ENCODE measurements at places on chromosomes 2 and 18.

- DNase-seq = peak; percentile 49
Measured at GRCh38 chr2:119760237-119760955, 674 bp downstream of the PTPN4 start.

- no peak for DNase-seq
Measured at GRCh38 chr18:8659609-8660242, 45.6 kb upstream of the MTCL1 start.

DNA sequence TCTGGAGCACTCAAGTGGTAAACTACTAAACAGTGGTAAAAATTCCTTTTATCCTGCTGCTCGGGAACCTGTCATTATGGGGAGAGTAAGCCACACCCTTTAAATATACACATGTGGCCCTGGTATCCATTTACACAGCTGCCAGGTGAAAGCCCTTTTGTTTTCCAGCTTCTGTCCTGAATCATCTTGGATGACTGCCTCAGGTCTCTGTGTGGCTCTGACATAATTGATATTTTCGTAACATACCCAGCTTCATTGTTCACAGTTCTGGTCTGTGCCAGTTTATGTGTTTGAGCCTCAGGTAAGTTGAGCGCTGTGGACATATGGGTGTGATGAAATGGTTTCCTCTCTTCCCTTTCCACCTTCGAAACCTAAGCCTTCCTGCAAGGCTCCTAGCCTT is 15.7 kb upstream of the TTC39C start:
- DNase-seq = no peak

DNA sequence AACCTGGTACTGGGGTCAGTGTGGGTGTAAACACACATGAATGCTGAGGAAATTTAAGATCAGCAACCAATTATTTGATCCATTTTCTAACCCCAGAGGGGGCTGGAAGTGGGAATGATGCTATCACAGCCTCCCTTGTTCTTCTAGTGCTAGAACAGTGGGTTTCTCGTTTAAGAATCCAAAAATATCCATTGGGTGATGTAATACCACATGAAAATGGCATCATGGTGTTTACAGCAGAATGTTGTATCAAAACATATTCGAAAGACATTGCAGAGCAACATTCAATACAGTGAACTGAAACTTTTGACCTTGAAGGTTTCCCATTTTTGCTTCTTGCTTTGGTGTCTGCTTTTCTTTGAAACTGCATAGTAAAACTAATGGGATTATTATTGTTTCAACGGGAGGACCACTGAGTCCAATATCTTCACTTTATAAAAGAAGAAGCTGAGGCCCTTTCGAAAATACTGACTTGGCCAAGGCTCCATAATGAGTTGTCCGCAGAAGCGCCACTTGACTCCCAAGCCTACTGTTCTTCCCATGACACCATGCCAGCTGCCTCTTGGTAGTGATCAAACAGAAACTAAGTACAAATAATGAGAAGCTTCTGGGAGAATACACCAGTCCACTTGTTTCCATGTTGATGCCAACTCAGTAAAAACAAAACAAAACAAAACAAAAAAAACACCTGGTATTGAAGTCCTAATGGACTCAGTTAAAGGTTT is 106.1 kb downstream of the COLEC12 start:
- no peak for DNase-seq

- DNase-seq = peak; percentile 54
Measured at GRCh38 chr18:46497129-46497528, 159.9 kb downstream of the LOXHD1 start.

GRCh38 chr18:13221869-13222855 is 3.6 kb downstream of the LDLRAD4 start:
- peak; percentile 57 for DNase-seq

DNA sequence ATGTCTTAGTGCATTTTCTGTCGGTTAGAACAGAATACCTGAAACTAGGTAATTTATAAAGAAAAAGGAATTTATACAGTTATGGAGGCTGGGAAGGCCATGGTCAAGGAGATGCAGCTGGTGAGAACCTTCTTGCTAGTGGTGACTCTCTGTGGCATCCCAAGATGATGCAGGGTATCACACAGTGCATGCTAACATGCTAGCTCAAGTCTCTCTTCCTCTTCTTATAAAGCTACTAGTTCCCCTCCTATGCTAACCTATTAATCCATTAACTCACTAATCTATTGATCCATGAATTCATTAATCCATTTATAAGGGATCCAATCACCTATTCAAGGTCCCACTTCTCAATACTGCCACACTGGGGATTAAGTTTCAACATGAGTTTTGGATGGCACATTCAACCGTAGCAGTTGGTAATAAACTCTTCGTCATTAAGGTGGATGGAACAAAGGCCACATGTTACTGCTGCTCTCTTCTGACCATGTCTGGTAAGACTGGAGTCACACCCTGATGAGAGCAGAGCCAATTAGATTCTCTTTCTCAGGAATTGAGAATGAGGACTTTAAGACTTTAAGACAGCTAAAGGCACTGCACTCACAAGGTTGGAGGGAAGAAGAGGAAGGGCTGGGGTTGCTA is 211.6 kb upstream of the SMAD7 start:
- DNase-seq = no peak

GRCh38 chr18:32847691-32848090 is 74.9 kb upstream of the KLHL14 start:
- peak; percentile 2 for DNase-seq

DNA sequence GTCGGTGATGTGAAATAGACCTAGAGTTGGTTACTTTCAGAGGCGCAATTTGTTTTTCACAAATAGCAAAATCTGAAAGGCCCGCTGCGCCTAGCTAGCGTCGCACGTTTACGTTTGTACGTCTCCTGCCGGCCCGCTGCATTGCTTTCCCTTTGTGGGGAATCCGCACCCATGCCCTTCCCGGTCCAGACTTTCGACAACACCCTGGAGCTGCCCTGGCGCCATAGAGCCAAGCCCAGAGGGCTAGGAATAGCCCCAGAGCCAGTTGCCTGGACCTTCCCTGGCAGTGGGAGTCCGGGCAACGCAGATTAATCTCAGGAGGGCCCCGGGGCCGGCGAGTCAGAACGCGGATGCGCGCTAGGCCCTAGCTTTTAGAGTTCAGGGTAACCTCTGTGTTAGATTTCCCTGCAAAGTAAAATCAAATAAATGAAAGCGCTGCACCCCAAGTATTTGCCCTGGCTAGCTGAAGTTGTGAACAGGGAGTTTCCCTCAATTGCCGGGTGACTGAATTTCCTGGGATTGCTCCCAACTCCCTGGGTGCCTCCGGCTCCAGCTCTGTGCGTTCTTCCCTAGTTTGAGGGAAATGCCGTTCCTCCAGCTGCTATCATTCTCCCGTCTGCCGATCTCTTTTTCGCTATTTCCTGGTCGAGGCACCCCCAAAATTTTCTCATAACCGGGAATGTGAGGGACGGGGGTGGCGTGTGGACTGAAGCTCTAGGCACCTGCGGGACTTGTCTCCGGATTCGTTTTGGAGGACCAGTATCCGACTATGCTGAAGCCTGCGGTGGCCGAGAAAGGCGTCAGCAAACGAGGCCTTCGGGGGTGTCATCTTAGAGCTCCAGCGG is 1.2 kb upstream of the EN1 start:
- DNase-seq = no peak

GRCh38 chr2:68225119-68225632 is 27.2 kb downstream of the PPP3R1 start:
- peak; percentile 51 for DNase-seq

- DNase-seq = no peak
Measured at GRCh38 chr2:209694748-209695147, 76.9 kb upstream of the UNC80 start.

DNA sequence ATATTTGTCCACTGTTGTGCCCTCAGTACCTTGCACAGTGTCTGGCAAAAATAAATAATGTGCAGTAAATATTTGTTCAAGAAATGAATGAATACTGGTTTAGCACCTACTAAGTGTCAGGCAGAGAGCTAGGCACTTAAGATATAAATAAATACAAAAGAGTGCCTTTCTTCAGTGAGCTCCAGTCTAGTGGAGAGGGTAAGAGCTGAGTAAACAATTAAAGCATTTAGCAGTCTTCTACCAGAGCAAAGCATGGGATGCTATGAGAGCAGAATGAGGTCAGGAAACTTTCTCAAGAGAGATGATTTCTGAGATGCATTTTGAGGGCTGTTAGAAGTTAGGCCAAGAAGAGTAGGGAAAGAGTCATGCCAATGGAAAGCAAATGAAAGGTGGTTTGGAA is 314.7 kb downstream of the DSC3 start:
- DNase-seq = no peak

- DNase-seq = peak; percentile 89
Measured at GRCh38 chr2:51220606-51221005, 188.7 kb upstream of the NRXN1 start.

DNA sequence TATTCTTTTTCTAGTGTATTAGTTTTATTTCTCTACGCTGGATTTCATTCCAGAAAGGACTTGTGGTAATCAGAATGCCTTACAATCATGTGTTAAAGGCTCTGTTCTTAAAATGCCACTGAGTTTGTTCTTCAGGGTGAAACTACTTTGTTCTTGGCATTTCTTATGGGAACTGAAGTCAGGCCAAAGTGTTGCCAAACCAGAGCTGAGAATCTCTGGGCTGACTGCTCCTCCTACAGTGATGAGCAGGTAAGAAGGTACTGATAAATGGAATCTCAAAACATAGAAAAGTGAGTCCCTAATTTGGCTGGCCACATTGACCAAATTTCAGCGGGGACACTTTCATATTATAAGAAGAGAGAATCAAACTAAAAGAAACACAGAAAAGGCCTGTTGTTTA is 55.1 kb upstream of the ZNF397 start:
- no peak for DNase-seq

GRCh38 chr2:240205772-240206171 is 65.3 kb upstream of the OTOS start:
- DNase-seq = no peak

- no peak for DNase-seq
Measured at GRCh38 chr2:83585250-83585649, 873.8 kb downstream of the SUCLG1 start.

GRCh38 chr2:167191588-167191987 is 303.3 kb downstream of the XIRP2 start:
- no peak for DNase-seq

- peak; percentile 35 for DNase-seq
Measured at GRCh38 chr2:219274361-219274921, 4.7 kb upstream of the DNAJB2 start.

DNA sequence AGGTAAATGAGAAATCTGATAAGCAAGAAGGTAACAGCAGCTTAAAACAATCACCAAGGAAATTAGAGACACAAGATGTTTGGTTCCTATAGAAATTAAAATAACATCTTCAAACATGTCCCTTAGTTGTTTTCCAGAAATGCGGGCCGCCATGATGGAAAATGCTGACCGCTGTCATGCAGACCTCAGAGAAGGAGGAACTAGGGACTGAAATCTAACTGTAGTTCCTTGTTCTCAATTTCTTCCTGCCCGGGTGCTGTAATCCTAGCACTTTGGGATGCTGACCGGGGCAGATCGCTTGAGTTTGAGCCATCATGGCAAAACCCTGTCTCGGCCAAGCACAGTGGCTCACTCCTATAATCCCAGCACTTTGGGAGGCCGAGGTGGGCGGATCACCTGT is 51.1 kb downstream of the TEX51 start:
- no peak for DNase-seq

- no peak for DNase-seq
Measured at GRCh38 chr2:146666340-146666739, 1178.5 kb upstream of the ACVR2A start.

DNA sequence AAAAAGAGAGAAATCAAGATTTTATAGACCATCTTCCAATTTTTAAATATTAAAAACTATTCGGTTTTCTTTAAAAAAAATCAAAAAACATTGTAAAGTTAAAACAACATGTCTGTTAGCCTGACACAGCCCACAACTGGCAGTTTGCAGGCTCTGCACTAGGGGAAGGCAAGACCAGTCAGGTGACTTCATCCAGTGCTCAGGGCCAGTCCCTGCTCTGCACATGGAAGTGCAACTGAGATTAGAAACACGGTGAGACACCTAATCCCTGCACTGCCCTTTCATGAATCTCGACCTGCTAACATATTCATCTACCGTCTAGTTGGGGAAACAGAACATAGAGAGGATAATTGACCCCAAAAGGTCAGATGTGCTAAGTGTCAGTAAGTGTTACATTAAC is 135.2 kb downstream of the BARD1 start:
- DNase-seq = no peak

GRCh38 chr2:218959141-218959731 is at the start of gene CDK5R2:
TSS of gene CDK5R2 (plus strand) at chr2:218959666. CDS start at chr2:218959821, 155 bp downstream.
- peak; percentile 95 for DNase-seq

DNA sequence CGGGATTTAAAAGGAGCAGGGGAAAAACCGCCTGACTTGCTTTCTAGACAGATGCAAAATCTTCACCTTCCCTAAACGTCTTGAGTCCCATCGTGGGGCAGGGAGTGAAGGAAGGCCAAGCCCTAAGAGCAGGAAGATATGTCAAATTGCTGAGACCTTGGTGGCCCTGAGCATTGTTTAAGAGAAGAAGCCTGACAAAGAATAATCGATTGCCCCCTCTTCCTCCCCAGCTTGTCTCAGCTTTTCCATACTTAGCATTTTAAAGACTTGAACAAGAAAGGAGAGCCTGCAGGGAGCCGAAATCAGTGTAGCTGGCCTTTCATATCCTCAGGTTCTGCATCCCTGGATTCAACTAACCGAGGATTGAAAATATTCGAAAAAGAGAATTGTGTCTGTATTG is 157.6 kb upstream of the DLX2 start:
- no peak for DNase-seq

DNA sequence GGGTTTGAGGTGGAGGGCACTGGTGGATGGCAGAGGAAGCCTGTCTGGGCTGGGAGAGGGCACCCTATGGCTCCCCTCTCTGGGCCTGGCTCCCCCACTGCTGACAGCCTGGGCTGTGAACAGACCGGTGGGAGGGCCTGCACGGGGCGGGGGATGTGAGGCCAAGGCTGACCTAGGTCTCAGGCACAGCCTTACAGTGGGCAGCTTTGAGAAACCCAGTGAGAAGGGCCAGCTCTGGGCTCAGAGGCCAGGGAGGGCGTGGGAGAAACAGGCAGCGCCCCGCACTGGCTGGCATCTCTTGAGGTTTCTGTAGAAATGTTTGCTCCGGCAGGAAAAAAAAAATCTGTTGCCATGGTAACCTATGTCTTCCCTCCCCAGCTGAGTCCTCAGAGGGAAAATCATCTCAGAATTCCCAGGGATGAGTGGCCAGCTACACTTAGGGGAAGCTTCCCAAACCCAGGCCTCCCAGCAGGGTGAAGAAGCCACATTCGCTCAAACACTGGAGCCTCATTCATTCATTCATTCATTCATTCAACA is 71.7 kb upstream of the TAF1B start:
- DNase-seq = no peak

GRCh38 chr2:181106789-181107627 is 126.6 kb downstream of the UBE2E3 start:
- DNase-seq = peak; percentile 51

- no peak for DNase-seq
Measured at GRCh38 chr2:219001577-219002394, 8.6 kb upstream of the CRYBA2 start.

DNA sequence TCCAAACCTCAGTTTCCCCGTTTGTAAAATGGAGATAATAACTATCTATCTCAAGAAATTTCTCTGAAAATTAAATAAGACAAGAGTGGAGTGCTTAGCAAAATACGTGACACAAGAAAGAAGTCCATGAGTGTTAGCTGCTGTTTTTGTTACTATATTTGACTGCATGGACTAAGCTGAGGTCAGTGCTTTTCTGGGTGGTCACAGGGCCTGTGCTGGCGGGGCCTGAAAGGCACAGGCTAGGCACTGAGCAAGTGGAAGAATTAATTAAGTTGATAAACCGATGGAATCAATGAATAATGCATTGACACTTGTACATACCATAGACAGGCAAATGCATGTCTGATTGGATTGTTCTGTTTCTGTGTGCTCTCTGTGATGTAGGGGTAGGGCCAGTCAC is 27.3 kb downstream of the RPL37A start:
- DNase-seq = no peak

GRCh38 chr2:109209941-109210340 is 80.9 kb downstream of the SH3RF3 start:
- DNase-seq = no peak

Measured in A673 (cell line).